ENCODE measurements at places on chromosomes 2 and 18. TPM values are rescaled to one million over a fixed set of nuclear protein-coding genes. Genes with fewer than 3 reads are reported as not detected.

- DNase-seq = no peak
These were observed 312.0 kb downstream of the GPD2 start for GRCh38 chr2:156748221-156748620.

- no peak for DNase-seq
These were observed 275.7 kb downstream of the PDE11A start for GRCh38 chr2:177796654-177797415.

DNA sequence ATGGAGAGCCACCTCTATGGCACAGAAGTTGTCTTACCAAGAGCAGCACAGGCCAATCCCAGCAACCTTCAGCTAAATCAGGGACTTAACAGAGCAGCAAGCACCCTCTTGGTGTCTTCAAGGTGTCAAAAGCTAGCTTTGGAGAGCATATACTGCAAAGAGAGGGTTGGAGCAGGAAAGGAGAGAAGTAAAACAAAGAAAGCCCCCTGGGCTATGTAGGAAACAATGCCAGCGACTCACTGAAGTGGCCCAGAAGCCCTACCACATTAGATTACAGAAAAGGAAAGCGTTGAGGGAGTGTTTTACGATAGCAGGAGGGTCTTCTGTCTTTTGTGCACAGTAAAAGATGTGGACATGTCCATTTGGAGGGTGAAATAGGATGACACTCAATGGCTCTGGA, 233.4 kb downstream of the MREG start:
- no peak for DNase-seq

Gene FAM237A
- not detected for total RNA-seq

Gene GNAL
- 7.5 TPM for total RNA-seq

Gene RHBDD1
- total RNA-seq = 46.2 TPM

Gene CD8B2
- under 0.01 TPM for total RNA-seq

DNA sequence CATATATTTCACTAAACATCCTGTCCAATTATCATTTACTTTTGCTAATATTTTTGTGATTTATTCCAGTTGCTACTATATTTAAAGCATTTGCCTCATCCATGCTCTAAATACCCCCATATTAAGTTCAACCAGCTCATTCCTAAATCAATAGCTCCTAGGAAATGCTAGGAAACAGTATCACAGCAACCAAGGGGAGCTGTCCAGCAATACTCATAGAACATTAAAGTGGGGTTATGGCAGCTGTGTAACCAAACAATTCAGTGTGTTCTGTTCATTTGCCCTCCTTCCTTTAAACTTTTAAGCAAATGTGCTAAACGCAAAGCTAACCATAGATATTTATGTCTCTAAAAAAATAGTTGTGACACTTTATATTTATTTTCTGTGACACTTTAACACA, 41.1 kb downstream of the ACVR1C start:
- no peak for DNase-seq

GRCh38 chr2:24471662-24472061, 19.4 kb upstream of the NCOA1 start:
- no peak for DNase-seq

DNA sequence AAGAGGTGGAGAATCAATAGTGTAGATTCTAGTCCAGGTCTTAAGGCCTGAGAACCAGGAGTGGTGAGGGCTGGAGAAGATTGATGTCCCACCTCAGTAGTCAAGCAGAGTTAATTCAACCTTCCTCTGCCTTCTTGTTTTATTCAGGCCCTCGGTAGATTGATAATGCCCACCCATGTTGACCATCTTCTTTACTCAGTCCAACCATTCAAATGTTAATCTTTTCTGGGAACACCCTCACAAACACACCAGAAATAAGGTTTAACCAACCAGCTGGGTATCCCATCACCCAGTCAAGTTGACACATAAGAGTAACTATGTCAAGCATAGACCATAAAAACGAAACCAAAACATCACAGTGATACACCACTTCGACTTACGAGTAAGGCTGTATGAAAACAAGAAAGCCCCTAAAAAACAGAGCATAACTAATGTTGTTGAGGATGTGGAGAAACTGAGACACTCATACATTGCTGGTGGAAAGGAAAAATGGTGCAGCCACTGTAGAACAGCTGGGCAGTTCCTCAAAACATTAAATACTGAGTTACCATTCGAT, 57.5 kb downstream of the SLC35F5 start:
- no peak for DNase-seq

Gene MTLN
- total RNA-seq = 68.2 TPM

- DNase-seq = no peak
These were observed 59.5 kb downstream of the TMEM131 start for GRCh38 chr2:97936199-97936598.

DNA sequence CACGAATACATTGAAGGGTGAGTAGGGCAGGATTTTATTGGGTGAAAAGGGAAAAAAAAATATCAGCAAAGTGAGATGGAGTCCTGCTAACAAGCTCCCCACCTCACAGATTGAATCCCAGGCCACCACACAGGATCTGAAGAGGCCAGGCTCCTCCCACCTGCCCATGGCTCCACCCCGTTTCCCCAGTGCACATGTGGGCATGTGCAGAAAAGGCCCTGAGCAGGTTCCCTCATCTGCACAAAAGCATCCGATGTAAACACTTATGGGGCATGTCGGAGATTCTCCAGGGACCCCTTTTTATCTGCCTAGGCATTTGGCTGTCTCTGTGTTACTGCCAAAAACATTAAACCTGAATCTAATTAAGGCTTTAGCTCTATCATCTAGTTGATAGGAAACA, 35.2 kb downstream of the SKA1 start:
- no peak for DNase-seq

DNA sequence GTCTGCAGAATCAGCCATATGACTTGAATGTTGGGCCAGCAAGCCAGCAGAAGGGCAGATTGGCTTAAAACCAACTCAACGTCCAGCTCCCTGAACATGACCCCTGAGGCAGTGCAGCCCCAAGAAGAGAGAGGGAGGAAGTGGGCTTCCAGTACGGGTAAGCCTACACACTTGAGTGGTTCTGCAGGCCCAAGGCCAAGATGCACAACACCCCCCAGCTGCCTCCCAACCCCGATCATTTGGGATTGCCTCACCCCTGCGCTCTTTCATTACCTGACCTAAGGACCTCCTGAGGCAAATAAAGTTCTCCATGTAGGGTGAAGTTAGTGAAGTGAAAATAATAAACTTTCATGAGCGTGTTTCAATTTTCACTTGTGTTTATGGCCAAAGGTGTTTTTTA, 536.0 kb downstream of the TNS1 start:
- DNase-seq = no peak

- DNase-seq = no peak
These were observed 537.1 kb downstream of the EPHA4 start for GRCh38 chr2:221034973-221035372.

Gene KIAA2012
- total RNA-seq = not detected

GRCh38 chr2:119490106-119490505, 34.2 kb downstream of the SCTR start:
- no peak for DNase-seq

- no peak for DNase-seq
These were observed 34.7 kb downstream of the LRRTM1 start for GRCh38 chr2:80269806-80270205.

Gene LYG2
- not detected for total RNA-seq

DNA sequence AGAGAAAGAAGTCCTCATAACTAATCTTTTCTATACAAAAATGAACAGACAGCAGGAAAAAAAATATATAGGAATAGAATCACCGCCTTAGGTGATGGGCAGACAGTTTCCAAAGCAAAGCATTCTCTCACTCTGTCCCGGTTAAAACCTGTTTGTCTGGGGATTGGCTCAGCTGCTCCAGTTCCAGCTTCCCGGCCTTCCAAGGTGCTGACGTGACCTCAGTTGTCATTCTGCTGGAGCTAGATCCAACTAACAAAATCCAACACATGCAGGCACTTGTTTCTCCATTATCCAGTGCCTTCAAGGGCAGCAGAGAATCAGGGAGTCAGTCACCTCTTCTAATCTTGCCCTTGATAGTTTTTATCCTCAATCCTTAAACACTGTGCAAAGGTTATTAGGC, 52.8 kb downstream of the IKZF2 start:
- DNase-seq = no peak

Gene ZNF2
- 2.4 TPM for total RNA-seq

GRCh38 chr2:47026748-47027534, 111.3 kb upstream of the MCFD2 start:
- DNase-seq = no peak

Gene TUBB6
- 316 TPM for total RNA-seq

Gene FBXO36
- total RNA-seq = 3.3 TPM

GRCh38 chr18:79963658-79964329, 649 bp upstream of the HSBP1L1 start:
- DNase-seq = no peak

Gene CNGA3
- not detected for total RNA-seq

GRCh38 chr2:152823905-152824304, 105.5 kb downstream of the ARL6IP6 start:
- no peak for DNase-seq

DNA sequence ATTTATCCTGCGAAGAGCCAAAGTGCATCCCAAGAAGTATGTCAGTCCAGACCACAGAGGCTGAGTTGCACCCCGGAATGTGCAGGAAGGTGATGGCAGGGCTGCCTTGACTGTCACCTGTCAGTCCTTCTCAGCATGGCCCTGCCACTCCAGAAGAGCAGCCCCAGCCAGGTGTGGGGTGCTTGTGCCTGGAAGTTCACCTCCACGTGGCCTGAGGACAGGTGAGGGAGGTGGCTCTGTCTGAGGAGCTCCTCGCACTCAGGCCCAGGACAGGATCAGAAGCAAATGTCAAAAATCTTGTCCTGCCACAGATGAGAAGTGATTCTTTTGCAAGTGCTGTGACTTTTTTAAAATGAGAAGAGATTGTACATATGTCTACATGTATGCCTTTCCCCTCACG, 31.4 kb upstream of the B3GNT7 start:
- no peak for DNase-seq

- no peak for DNase-seq
These were observed 370.0 kb downstream of the SLC4A3 start for GRCh38 chr2:219997341-219997851.

Gene TUBA3E
- not detected for total RNA-seq

GRCh38 chr2:111975053-111975552, 76.7 kb downstream of the MERTK start:
- DNase-seq = no peak

Gene TDRD15
- total RNA-seq = not detected
